HT-29 (cell line): ENCODE measurements at places on chromosomes 16 and 17. TPM values are rescaled to one million over a fixed set of nuclear protein-coding genes. Genes with fewer than 3 reads are reported as not detected.

Gene MEOX1
- total RNA-seq: not detected in 2 replicates

Gene CIBAR2
- total RNA-seq: not detected in 2 replicates

Gene GCGR
- total RNA-seq: 0.71 and 2.2 TPM in 2 replicates

Gene KSR1
- total RNA-seq: 4.5 and 7.8 TPM in 2 replicates

DNA sequence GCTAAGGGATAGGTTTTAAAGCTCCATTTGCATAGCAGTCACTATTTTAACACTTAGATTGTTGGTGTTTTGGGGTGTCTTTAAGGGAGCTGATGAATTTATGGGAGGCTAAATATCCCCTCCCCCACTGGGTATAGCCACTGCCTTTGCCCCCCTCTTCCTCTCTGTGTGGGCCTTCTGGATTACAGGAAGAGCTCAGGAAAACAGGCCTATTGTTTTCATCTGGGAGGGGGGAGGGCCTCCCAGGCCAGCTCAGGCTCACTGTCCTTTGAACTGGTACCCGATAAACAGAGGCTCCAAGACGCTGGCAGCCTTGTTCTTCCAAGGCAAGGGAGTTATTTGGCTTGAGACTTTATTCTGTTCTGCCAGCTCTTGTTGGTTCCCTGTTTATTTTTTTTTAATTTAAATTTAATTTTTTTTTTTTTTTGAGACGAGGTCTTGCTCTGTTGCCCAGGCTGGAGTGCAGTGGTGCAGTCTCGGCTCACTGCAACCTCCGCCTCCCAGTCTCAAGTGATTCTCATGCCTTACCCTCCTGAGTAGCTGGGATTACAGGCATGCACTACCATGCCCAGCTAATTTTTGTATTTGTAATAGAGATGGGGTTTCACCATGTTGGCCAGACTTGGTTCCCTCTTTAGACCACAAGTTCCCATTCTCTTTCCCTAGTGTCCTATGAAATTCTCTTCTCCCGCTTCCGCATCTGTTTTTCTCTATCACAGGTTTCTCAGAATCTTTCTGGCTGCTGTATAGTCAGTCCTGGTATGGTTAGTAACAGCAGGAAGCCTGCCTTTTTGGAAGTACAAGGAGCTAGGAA lies 25.1 kb downstream of the MINK1 start:
- DNase-seq: no peak

DNA sequence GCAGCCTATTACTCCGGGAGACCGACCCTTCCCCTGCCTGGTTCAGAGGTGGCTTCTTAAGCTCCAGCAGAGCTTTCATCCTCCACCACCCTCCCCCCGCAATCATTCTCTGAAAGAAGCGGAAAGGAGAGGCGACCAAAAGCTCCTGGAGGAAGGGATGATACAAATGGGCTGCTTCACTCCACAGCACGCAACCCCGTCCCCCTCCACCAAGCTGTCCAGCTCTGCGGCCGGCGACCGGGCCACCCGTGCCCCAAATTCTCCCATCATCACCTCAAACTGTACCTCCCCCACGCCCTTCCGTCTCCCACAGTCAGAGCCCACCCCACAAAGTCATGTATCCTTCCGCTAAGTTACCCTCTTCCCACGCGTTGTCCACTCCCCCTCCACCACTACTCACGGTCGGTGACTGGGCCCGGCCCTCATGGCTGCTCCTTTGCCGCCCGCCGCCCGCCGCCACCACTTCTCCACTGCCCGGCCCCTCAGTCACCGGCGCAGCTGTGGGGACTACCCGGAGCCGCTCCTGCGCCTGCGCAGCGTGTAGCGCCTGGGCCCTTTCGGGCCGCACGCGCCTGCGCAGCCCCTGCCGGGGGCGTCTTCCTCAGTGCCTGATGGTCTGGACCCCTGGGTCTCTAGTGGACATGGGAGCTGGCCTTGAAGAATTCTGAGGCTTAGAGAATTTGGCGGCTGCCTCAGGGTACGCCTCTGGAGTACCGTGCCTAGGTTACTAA lies at the start of gene FAM222B:
Gene FAM222B (minus strand): TSS at position 509 of the 731 bp plus-strand sequence. CDS start 76,123 bp downstream, outside the sequence.
- DNase-seq: peak; percentile 86

DNA sequence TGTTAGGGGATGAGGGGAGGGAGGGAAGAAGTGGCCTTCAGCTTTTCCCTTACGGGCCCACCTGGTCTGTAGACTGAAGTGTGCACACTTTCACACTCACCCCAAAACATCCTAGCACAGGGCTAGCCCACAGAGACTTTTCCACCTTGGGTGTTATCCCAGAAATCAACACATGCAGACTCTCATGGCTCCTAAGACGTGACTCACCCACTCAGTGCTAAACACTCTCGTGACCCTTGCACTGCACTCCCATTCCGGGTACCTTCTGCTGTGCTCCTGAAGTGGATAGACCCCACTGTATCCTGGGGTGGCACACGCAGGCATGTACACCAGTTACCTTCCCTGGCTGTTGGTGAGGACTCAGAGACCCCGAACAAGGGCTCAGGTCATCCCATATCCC lies 23.0 kb upstream of the ABCC3 start:
- DNase-seq: no peak

DNA sequence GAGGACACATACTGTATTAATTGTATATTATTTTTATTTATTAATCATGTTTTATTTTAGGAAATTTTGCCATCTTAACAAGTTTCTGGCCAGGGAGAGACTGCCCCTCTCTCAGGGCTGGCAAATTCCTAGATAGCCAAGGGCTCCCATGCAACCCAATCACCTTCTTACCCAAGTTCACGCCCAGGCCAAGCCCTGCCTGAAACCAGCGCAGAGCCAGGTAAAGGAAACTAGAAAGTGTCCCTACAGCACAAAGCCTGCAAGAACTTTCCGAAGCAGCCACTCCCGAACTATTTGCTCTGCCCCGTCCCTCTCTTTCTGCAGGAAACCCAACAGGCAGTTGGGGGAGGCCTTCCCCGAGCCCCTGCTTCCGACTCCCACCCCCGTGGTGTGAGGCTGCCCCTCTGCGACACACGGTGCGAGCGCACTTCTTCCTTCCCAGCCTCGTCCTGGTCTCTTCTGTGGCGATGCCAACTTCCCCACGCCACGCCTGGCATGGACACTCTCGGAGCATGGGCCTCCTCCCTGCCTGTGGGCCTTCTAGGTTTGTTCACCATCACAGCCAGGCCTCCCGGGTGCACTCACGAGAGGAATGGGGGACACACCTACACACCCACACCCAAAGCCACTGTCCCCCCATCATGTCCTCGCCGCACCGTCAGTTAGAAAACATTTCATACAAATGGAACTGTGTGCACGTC lies 100.4 kb downstream of the ZNF778 start:
- DNase-seq: no peak

- DNase-seq: no peak
Measured at GRCh38 chr17:75552425-75553294, 27.2 kb downstream of the LLGL2 start.

GRCh38 chr16:67336648-67337047 lies 10.0 kb downstream of the LRRC36 start:
- no peak for DNase-seq

- DNase-seq: no peak
Measured at GRCh38 chr16:25228372-25228771, 11.6 kb downstream of the AQP8 start.

GRCh38 chr17:31052187-31052889 lies 42.4 kb upstream of the NF1 start:
- no peak for DNase-seq

DNA sequence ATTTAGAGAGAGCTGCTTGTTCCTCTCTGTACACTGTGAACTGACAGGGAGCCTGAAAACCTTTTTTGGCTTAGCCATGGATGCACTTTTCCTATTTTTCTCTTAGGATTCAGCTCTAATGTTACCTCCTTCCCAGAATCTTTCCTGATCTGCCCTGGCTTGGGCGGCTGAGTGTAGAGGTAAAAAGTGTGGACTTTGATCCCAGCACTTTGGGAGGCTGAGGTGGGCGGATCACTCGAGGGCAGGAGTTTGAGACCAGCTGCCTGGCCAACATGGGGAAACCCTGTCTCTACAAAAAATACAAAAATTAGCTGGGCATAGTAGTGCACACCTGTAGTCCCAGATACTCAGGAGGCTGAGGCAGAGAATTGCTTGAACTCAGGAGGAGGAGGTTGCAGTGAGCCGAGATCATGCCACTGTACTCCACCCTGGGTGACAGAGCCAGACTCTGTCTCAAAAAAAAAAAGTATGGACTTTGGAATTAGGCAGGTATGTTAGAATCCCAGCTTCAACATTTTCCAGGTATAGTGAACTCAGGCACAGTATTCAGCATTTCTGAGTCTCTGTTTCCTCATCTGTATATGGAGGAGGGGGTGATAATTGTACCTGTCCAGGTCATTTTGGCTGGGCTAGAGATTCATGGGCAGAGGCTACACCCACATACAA lies 212.5 kb upstream of the EEF2KMT start:
- peak; percentile 4 for DNase-seq

GRCh38 chr17:81076141-81076679 lies 41.3 kb downstream of the BAIAP2 start:
- no peak for DNase-seq

- DNase-seq: no peak
Measured at GRCh38 chr17:19656851-19657581, 8.5 kb downstream of the ALDH3A2 start.

- no peak for DNase-seq
Measured at GRCh38 chr17:3385869-3386816, at the start of gene OR3A2. Gene OR3A2, minus strand, starts transcription at chr17:3386308.

DNA sequence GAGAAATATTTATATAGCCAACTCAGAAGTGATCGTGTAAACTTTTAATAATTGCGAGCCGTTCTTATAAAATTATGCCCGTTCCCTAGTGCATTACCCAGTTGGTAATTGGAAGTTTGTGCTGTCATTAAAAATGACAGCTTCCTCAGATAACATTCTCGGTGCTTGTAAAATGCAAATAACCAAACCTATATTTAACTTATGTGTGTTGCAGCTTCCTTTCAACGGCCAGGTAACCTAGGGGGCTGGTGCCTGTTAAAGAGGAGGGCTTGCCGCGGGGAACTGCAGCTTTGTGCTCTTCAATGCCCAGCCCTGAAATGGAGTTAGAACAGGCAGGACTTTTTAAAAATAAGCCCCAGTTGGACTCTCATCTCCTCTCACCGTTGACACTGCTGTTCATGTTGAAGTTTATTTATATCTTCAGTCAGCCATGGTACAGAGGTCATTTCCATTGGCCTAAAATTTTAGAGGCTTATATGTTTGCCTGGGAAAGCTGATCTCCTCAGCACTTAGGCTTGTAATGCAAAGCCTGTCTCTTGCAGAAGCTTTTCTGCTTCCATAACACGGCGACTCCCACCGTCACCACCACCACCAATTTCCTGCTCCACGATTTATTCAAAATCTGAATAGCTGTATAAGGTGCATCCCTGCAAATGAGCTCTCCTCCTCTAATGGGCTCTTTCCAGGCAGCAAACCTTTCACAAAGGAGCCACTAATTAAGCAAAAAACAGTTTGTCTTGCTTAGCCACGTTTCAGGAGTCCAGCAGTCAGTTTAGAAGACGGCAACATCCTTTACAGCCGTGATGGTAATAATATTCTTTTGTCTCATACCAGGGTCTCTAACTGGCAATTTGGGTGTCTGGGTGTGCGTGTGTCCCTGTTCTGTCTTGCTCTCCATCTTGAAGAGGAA lies 74.7 kb downstream of the RPA1 start:
- no peak for DNase-seq

GRCh38 chr17:614653-615546 lies 99.7 kb downstream of the VPS53 start:
- no peak for DNase-seq

DNA sequence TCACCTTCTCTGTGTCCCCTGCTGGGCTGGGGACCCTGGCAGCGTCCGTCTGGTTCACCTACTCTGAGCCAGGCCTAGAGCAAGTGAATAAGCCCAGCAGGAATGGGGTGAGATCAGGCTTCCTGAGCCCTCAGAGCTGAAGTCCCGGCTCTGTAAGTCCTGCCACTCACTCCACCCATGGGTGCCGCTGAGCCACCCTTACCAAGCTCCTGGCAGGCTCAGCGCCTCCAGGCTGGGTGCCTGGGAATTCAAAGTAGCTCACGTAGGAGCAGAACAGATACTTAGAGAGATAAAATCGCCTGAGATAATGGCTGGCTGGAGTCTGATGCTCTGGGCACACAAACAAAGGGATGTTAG lies 9.8 kb upstream of the LASP1NB start:
- peak; percentile 14 for DNase-seq

GRCh38 chr17:4148611-4149308 lies 5.8 kb downstream of the CYB5D2 start:
- DNase-seq: no peak

GRCh38 chr17:65278050-65278819 lies 141.1 kb downstream of the RGS9 start:
- DNase-seq: peak; percentile 80
